ENCODE measurements at places on chromosomes 13 and 19.

GRCh38 chr13:33452873-33453517 is 167.4 kb upstream of the STARD13 start:
- DNase-seq = no peak

DNA sequence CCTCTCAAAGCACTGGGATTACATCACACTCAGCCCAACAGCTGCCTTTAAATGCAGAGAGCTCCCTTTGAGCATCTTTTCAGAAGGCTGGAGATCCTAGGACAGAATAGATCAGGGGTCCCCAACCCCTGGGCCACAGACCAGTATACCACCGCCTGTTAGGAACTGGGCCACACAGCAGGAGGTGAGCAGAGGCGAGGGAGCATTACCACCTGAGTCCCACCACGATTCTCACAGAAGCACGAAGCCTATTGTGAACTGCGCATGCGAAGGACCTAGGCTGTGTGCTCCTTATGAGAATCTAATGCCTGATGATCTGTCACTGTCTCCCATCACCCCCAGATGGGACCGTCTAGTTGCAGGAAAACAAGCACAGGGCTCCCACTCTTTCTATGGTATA is 2.2 kb upstream of the WTIP start:
- DNase-seq = no peak

DNA sequence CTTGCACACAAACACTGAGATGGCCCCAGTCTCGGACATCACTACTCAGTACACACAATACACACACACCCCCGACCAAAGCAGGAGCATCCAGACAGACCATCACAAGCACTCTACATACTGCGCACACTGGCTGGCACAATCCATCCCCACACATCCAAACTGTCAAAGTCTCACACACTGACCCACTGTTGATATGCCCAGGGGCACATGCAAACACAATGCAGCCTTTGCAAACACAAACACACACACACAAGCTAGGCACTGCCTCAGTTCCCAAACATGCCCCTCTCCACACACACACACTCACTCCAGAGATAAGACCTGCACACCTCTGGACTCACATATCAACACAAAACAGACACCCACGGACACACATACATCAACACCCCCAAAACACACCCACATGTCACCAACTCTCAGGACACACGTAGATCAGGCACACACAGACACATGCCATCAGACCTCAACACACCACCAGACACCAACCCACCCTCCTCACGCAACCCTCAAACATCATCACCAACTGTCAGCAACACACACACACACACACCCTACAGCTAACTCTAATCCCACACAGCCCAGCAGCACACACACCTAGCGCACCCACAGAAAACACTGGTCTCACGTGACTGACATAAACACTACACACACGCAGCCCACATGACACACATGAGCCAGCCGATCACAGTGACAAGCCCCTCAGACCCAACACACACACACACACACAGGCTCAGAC is 1.9 kb downstream of the BBC3 start:
- DNase-seq = peak; percentile 20

- no peak for DNase-seq
These were observed 58.8 kb downstream of the GGACT start for GRCh38 chr13:100529666-100530377.

DNA sequence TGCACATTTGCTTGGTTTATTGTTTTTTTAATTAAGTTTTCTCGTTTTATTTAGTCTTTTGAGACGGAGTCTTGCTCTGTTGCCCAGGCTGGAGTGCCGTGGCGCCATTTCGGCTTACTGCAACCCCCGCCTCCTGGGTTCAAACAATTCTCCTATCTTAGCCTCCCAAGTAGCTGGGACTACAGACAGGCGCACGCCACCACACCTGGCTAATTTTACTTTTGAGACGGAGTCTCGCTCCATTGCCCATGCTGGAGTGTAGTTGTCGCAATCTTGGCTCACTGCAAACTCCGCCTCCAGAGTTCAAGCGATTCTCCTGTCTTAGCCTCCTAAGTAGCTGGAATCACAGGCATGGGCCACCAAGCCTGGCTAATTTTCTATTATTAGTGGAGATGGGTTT is 1.3 kb downstream of the RPS9 start:
- DNase-seq = no peak

DNA sequence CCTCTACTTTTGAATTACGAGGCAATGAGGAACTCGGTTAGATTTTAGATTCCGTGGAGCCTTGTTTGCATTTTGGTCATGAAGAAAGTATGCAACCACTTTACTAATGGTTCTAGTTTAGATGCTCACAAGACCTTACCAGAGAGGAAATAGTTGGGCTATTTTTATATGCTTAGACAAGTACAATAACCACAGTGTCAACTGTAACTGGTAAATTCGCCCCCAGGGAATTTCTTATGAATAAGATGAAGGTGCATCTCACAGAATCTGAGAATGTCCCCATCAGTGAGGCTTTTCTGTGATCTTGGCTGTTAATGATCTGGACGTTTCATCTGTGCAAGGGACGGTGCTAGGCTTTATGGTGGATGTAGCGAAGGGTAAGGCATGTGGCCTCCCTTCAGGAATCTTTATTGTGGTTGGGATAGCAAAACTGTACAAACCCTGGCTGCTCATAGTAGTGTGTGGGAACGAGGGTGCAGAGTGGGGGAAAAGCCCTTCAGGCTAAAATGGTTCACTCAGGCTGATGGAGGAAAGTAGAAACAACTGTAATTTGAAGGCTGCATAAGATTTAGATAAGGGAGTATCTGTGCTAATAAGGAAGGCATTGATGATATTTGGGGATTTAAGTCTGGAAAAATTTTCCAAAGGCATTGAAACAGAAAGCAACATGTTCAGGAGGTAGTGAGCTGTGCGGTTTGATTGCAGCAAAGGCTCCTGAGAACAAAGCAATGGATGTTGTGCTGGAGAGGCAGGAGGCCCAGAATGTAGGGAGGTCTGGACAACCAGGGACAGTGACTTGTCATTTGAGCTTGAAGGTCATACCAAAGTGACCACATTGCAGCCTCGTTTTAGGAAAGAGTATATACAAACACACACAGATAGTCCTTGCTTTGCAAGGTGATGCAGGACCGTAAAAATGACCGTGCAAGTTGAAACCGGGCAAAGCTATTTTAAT is 28.4 kb downstream of the UBAC2 start:
- no peak for DNase-seq

DNA sequence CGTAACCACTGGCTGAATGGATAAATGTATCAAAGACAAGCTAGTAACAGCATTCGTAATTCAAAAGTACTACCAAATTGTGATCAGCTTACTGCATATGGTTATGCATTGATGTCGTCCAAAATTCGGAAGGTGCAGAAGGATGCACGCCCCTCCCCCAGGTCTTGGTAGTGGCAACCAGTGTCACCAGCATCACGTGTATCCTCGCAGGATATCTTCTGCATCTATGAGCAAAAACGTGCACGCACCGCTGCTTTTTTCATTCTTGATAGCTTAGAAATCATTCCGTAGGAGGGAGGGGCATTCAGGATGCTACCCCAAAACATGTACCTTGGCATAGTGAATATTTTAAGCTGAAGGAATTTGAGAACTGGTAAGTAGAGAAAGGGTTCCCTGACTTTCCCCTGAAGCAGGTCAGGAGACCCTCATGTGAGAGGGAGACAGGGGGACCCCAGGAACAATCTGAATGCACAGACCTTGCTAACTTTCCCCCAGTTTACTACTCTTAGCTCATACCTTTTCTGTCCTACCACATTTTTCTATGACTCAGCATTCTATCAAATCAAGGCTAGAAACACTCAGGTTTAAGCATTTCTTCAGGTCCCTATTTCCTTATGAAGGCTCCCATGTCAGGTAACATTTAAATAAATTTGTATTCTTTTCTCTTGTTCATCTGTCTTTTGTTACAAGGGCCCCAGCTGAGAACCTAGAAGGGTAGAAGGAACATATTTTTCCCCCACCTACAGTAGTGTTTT is 61.2 kb upstream of the TM9SF2 start:
- DNase-seq = no peak

DNA sequence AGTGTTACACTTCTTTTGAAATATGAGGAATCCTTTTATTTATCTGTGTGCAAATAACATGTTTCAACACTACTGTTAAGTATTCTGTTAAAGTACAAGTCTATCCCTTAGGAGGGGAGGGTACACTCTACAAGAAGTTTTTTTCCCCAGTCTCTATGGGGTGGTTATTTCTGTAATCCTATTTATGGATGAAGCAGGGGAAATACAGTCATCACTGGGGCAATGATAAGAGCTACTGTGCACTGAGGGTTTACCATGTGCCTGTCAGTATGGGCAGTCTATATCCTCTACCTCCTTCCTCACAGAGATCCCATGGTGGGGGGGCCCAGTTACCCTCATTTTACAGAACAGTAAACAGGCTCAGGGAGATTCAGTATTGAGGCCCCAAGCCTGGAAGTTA is 16.6 kb upstream of the TRIM13 start:
- DNase-seq = no peak

DNA sequence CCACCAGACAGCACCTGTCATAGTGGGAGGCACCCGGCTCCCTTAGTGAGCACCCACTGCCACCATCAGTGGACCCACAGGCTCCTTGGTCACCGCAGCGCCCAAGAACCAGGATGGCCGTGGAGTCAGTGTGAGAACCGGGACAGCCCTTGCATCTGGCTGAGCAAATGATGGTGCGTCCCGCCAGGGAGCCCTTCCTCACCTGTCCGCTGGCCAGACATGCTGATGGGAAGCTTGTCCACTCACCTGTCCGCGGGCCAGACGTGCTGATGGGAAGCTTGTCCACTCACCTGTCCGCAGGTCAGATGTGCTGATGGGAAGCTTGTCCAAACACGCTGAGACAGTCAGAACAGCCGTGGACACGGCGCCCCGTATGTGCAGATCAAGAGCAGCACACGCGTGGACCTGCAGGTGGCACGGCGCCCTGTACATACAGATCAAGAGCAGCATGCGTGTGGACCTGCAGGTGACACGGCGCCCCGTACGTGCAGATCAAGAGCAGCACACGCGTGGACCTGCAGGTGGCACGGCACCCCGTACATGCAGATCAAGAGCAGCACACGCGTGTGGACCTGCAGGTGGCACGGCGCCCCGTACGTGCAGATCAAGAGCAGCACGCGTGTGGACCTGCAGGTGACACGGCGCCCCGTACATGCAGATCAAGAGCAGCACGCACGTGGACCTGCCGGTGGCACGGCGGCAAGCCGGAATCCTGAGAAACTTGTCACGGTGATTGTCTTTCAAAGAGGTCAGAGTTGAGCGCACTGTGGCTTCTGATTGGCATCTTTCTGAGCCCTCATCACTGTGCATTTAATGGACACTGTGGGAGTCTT is 40.7 kb upstream of the DCUN1D2 start:
- no peak for DNase-seq

- no peak for DNase-seq
These were observed 97.3 kb downstream of the STARD13 start for GRCh38 chr13:33188093-33188882.

GRCh38 chr19:6087074-6087571 is 23.2 kb downstream of the RFX2 start:
- no peak for DNase-seq
